Central memory CD8-positive, alpha-beta T cell (primary cell): ENCODE measurements at places on chromosomes 11 and 22.

DNA sequence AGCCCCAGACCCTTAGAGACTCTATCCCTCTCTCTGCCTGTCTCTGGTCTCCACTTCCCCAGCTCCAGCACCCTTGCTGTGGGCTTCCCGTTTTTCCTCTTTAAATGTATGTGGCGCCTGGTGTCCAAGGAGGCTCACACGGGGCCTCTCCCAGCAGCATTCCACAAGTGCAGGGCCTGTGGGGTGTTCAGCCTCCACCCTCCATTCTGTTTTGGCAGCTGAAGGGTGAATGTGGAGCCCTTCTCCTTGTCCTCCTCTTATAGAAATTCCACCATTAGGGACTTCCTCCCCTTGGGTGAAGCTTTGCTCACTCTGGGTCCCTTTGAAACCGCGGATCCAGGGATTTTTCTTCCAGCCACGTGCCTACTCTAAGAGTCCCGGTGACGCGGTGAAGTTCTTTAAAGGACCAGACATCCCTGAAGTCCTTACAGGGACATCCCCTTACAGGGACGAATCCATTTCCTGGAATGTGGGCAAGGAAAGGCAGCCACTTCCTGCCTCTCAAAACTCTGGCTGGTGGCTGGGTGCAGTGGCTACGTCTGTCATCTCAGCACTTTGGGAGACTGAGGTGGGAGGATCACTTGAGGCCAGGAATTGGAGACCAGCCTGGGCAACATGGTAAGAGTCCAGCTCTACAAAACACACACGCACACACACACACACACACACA, 1.6 kb upstream of the TSPAN18 start:
- H3K27me3 ChIP-seq = peaks cover 9% of the 10 kb centered on the region
- peaks cover 11% of the 10 kb centered on the region for H3K36me3 ChIP-seq
- no peak overlapping the region for H3K27ac ChIP-seq
- DNase-seq = no peak

- peaks cover 2% of the 10 kb centered on the region for H3K36me3 ChIP-seq
- DNase-seq = no peak
- peaks cover 7% of the 10 kb centered on the region for H3K4me1 ChIP-seq
- H3K4me3 ChIP-seq = no peak overlapping the region
These were observed 35.8 kb upstream of the RIC3 start for GRCh38 chr11:8204596-8204995.

DNA sequence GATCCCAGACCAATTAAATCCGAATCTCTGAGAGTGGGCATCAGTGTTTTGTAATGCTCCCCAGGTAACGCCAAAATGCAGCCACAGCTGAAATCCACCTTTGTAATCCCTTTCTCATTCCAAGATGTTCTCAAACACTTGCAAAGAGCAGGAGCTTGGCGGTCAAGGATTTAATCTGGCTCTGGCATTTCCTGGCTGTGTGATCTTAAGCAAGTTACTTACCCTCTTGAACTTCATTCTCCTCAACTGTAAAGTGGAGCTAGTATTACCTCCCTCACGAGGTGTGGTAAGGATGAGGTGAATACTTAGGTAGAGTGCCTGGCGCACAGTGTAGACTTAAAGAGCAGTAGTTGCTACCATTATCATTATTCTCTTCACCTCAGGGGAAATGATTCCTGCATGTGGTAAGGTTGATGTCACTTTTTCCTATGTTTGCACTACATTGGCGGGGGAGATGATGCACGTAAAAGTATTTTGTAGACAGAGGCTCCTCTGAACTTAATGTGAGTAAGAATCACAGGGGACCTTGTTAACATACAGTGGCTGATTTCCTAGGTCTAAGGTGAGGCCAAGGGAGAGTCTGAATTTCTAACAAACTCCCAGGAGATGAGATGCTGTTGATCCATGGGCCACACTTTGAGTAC, 210.4 kb upstream of the PITPNB start:
- H3K27me3 ChIP-seq = peaks cover 44% of the 10 kb centered on the region
- no peaks in the 10 kb centered on the region for H3K4me1 ChIP-seq
- no peak for DNase-seq
- H3K36me3 ChIP-seq = no peaks in the 10 kb centered on the region

DNA sequence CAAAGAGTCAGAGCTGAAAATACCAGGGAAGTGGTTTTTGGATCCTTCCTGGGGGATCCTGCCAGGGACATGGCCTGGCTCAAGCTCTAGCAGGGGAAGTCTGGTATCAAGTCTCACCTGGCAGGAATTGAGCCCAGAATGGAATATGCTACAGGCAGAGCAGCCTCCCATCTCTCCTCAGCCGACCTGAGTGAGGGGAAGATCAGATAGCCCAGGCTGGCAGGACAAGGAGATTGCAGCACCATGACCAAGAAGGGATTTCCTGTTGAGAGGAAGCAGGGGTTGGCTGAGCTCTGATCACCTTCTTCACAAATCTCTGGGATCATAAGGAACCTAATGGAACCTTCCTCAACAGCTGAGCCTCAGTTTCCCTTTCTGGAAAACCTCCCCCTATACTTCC, 13.0 kb downstream of the OAF start:
- H3K4me3 ChIP-seq = no peak overlapping the region
- H3K4me1 ChIP-seq = peaks cover 9% of the 10 kb centered on the region
- peaks cover 30% of the 10 kb centered on the region for H3K27me3 ChIP-seq
- no peak for DNase-seq
- peaks cover 3% of the 10 kb centered on the region for H3K36me3 ChIP-seq
